Mesothelial cell of epicardium (in vitro differentiated cells): ENCODE measurements at places on chromosomes 2 and 18. TPM values are rescaled to one million over a fixed set of nuclear protein-coding genes. Genes with fewer than 3 reads are reported as not detected.
A peak's percentile ranks its signal among the peaks of the same experiment; 100 is the strongest.

Gene SNTG2
- not detected in 3 replicates for total RNA-seq

Gene CCDC74B
- total RNA-seq: 7.1 to 8.9 TPM (median 7.4 TPM) in 3 replicates

Gene NEB
- 0.92 to 1.2 TPM (median 1.1 TPM) in 3 replicates for total RNA-seq

DNA sequence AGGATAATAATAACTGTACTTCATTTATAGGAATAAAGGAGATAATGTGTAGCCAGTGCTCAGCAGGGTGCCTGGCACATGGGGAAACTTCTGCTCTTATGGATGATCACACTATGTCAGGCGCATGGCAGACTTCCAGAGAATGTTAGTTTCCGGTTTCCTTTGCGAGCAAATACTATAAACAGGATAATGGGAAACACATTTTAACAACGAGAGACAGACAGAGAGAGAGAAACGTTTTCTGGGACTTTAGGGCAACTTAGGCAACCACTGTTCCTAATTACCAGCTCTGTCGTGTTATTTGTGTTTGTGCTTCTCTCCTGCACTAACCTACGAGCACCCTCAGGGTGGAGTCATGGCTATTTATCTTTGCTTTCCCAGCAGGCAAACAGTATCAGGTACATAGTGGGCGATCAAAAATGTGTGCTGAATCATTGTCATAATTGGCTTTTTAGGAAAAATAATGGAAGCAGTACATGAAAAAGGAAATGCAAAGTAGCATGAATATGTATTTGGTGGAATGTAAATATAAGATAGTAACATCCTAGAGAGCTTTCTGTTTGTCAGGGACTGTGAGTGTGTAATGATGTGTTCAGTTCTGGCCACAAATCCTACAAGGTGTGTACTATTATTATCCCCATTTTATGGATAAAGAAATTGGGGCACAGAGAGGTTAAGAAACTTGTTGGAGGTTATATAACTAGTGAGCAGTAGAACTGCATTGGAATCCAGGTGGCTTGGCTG, 36.8 kb upstream of the IGFBP2 start:
- peak overlapping the region; percentile 93 for H3K27ac ChIP-seq
- no peaks in the 10 kb centered on the region for H3K36me3 ChIP-seq
- no peak overlapping the region for H3K4me3 ChIP-seq
- DNase-seq: no peak

DNA sequence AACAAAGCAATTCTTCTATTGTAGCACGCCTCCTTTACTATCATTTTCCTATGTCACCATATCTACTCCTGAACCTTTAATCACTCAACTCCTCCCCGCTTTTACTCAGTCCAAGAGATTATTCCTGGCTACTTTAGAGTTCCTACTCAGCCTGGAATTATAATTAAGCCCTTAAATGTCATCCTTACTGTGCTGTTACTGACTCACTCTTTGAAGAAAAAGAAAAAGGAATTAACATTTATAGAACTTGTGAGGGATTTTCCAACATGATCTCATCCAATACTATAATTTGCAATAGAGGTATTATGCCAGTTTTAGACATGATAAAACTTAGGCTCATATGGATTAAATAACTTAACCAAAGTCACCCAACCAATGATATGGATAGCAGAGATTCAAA, 61.7 kb downstream of the CCDC88A start:
- peaks cover 11% of the 10 kb centered on the region for H3K36me3 ChIP-seq
- no peak overlapping the region for H3K4me3 ChIP-seq
- H3K27me3 ChIP-seq: no peaks in the 10 kb centered on the region
- H3K27ac ChIP-seq: no peak overlapping the region
